ENCODE measurements at places on chromosomes 7 and 10.

DNA sequence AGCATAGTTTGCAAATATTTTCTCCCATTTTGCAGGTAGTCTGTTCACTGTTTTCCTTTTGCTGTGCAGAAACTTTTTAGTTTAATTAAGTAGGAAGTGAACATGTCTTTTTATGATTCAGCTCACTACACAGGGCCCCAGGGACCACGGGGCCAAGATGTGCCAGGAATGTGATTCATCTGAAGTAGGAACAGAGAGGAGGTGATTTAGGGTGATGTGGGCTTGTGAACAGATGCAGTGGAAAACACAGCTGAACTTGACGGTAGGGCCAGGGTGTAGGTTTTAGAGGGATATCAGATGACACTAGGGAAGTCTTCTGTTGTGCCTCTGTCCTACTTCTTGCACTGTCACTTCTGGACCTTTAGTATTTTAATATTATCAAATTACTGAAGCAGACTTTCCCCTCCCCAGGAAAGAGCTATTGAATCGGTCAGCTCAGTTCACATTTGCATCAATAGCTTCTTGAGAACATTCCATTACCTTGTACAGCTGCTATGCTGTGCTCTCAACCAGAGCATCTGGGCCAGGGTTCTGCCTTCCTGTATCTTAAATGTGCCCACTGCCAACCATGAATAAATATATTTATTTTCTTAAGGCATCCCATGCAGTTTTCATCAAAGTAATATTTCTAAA lies 96.9 kb downstream of the OSBPL3 start:
- DNase-seq, result no peak

DNA sequence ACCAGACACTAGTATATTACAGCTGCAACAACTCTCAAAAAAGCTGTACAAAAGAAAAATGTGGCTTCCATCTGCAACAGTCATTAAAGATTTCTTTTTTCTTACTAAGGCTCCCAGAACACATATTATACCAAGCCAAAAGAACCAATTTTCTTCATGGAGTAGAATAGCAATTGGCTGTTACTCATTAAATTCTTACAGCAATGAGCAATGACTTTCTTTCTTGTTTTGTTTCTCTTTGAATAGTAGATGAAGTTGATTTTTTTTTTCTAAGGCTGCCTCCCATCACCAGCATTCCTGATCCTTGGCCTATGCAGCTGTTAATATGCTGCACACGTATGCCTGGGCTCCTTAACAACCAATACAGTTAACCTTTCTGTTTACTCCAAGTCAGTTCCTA lies 36.6 kb upstream of the SPOCK2 start:
- no peak for DNase-seq

GRCh38 chr10:79244841-79245504 lies 102.3 kb upstream of the PPIF start:
- no peak for DNase-seq

- DNase-seq, result no peak
Measured at GRCh38 chr10:92691591-92692079, 1.9 kb downstream of the HHEX start.

- DNase-seq, result no peak
Measured at GRCh38 chr10:49736564-49737113, 25.5 kb downstream of the OGDHL start.

DNA sequence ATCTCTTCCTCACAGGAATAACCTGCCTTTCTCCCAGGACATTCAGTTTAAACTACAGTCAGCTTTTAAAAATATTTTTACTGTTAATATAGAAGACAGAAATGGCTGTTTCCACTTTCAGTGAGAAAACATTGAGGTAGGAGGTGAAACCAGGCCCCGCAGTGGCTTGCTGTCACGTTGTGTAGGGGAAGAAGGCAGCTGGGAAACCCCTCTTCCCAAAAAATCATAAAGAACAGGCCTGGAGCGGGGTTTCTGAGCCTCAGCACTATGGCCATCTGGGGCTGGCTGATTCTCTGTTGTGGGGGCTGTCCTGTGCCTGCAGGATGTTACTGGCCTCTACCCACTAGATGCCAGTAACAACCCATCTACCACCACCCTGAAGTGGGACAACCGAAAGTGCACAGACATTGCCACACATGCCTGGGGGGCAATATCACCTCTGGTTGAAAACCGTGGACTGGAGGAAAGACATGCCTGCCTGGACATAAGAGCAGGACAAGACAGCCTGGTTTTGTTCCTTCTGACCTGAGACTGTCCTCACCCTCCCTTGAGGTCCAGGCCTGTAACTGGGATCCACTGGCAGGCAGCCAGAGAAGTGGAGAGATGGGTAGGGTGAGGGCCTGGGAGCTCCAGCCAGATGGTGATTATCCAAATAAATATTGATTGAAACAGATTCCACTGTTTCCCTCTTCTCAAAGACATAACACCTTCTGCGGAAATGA lies 43.9 kb downstream of the KCNH2 start:
- no peak for DNase-seq

- DNase-seq, result no peak
Measured at GRCh38 chr10:130463876-130464364, 327.7 kb downstream of the GLRX3 start.

GRCh38 chr7:55189146-55189766 lies 170.4 kb downstream of the EGFR start:
- no peak for DNase-seq

GRCh38 chr10:10053051-10053450 lies 964.6 kb upstream of the CELF2 start:
- DNase-seq, result no peak

GRCh38 chr7:157271991-157272324 lies 64.8 kb upstream of the DNAJB6 start:
- DNase-seq, result no peak

DNA sequence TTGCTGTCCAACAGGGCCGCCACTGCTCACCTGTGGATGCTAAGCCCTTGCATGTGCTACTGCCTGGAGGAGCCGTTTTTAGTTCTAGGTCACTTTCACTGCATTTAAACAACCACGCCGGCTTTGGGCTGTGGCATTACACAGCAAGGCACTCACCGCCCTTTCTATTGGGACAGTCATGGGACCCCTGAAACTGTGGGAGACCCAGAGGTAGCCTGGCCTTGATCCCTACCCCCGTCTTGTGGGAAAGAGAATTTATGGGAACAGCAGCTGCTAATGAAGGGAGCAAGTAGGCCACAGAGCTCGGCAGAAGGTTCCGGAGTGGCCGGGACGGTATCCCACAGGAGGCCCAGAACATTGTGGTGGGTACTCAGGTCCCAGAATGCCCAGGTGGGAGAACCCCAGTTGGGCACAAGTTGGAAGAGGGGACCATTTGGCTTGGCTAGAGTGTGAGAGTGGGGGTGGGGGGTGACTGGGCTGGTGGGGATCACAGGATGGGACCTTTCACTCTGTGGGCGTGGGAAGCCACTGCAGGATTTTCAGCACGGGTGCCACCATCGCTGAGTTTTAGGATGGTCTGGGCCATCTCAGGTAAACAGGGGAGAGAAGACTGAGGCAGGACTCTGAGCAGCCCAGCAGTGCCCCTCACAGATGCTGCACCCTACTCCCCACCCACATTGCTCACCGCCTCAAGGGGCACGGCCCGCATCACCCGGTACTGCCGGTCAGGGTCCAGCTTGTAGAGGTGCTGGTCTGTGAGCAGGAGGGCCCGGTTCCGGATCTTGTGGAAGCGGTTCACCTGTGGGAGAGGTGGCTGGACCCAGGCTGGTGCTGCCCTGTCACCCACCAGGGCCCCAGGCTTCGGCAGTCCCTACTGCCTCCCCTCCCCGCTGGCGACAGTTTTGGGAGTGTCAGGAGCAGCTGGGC lies 15.2 kb downstream of the MYO1G start:
- no peak for DNase-seq

DNA sequence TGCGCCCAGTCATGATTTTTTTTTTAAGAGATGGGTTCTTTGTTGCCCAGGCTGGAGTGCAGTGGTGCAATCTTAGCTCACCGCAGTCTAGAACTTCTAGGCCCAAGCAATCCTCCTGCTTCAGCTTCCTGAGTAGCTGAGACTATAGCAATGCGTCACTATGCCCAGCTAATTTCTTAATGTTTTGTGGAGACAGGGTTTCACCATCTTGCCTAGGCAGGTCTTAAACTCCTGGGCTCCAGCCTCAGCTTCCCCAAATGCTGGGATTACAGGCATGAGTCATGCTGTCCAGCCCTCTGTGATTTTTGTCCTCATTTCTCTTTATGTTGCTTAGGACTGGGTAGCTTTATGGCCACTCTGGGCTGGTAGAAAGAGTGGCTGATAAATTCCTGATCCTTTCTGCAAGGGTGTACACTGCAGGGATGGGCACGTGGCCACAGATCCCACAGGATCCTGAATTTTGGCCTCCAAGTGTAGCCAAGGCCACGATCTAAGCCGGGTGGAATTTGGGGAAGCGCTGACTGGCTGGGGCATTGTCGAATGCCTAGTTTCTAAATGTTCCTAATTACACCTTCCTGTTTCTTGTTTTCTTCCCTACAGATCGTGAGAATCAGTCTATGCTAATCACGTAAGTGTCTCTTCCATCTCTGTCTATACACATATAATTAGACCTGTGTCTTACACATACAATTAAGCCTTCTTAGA lies 24.1 kb upstream of the MYH16 start:
- no peak for DNase-seq

GRCh38 chr10:3395458-3395861 lies 222.9 kb upstream of the PITRM1 start:
- no peak for DNase-seq

DNA sequence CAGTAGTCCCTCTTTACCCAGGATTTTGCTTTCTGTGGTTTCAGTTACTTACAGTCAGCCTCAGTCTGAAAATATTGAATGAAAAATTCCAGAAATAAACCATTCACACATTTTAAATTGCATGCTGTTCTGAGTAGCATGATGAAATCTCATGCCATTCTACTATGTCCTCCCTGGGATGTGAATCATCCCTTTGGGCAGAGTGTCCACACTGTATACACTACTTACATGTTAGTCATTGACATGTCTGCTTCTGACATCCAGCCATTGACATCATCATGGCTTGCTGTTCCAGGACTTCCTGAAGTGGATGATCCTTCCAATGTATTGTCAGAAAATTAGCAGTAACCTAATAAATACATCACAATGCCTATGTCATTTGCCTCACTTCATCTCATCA lies 34.6 kb upstream of the MALRD1 start:
- DNase-seq, result no peak

DNA sequence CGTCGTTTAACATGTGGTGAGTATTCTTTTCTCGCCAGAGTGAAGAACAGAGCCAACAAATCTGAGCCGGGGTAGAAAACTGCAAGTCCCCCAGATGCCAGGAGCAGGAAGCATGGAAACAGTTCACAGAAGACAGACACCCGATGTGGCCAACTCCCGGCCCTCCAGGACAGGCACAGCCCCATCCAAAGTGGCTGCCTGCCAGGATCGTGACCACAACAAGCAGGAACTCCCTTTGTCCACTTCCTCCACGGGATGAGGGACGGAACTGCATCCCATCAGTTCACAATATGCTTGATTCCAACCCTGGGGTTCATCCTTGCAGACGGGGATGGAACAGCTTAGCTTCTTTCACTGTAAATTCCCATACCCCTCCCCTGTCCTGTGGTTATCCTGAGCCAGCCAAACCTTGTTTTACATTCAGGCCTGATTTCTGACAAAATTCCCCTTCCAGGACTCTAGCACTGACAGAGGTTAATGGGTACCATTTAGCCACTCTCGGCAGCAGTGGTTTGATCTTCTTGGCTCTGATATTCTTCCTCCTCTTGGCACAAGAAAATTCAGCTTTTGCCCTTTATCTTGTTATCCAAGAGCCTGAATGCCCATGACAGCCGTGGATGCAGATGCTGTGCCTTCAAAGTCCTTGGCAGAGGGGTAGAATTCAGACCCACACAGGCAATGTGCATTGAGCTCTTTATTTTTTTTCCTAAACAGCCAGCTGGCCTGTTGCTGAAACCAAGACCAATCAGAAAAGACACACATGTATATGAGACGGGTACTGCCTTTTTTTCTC lies 105.5 kb upstream of the FAM204A start:
- no peak for DNase-seq

DNA sequence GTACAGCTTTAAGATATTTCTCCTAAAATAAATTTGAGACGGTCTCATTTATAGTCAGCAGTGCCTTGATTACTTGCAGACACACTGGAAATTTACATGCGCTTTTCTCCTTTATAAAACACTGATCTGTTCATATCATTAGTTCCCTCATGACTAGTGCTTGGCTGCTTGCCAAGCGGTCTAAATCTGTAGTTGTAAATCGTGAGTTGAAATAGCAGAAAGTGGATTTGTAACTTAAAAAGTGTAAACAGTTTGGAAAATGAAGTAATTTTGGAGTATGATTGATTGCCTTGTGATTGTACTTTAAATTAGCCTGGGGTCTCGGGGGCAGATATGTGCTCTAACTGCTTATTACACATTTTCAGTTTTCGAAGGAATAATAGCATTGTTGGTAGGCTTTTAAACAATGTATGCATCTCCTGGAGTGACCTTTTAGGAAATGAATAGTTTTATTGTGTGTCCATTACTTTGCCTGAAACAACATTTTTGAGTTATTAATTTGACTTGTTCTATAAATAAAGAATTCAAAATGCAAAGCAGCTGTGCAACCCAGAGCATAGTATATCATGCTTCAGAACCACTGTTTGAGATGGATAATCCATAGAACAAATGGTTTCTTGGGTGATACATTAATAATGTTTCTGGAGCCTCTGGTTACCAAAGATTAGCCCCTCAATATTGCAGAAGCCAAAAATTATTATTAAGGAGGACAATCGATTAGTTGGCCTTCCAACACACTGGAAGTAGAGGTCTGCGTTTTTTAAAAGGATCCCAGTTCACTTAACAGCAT lies 73.3 kb downstream of the ARID5B start:
- no peak for DNase-seq

DNA sequence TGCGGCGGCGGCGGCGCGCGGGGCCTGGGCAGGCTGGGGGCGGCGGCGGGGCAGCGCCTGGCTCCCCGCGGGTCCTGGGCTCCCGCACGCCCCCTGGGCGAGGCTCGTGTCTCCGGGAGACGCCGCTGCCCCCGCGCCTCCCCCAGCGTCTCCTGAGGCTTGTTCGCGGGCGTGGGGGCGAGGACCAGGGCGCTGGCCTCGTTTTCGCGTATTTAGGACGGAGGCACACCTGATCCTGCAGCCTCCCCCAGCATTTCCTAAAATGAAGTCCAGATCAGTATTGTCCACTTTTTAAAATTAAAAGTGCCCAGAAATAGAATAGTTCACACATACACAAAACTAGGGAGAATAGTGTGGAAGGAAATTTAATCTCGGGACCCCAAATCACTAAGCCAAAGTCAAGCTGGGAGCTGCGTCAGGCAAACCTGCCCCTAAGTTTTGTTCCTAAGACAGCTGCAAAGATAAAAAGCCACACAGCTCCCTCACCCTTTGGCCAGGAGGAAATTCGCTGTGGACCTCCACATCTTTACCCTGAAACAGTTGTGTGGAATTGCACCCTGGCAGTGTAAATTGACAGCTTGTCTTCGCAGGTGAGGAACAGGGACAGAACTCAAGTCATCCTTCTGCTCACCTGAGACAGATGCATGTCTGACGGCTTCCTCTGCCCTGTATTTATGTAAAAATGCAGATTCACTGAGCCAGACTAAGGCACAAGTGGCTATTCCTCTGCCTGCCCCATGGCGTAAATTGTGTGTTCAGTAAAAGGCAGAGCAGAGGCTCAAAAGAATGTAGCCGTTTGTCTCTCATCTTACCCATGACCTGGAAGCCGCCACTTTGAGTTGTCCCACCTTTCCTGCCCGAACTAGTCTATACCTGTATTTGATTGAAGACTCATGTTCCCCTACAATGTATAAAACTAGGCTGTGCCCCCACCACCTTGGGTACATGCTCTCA lies 740 bp downstream of the GALNT11 start:
- no peak for DNase-seq

GRCh38 chr10:100128951-100129350 lies 47.3 kb upstream of the CPN1 start:
- no peak for DNase-seq

- no peak for DNase-seq
Measured at GRCh38 chr10:3852147-3852904, 67.3 kb upstream of the KLF6 start.
